ENCODE measurements at places on chromosomes 16 and 17. TPM values are rescaled to one million over a fixed set of nuclear protein-coding genes. Genes with fewer than 3 reads are reported as not detected.

DNA sequence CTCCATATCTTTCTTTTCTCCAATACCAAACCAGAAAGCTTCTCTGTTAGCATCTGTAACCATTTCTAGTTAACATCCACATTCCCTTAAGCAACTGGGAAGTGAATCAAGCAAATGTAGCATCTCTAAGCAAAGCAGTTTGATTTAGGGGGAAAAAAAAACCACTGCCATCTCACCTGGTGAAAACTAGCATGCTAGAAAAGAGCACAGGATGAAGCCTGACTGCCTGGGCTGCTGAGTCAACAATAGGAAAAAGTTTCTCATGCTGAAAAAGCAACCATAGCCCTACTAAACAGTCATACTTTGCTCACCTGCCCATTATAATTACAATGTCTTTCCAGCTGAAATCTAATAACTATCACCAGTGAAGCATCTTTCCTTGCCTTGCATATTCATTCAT lies 139.3 kb downstream of the ANKFN1 start:
- no peak for DNase-seq

- DNase-seq, result no peak
These were observed 115.2 kb downstream of the C17orf67 start for GRCh38 chr17:56718515-56718914.

GRCh38 chr16:47395733-47396498 lies 64.9 kb downstream of the ITFG1 start:
- DNase-seq, result no peak

DNA sequence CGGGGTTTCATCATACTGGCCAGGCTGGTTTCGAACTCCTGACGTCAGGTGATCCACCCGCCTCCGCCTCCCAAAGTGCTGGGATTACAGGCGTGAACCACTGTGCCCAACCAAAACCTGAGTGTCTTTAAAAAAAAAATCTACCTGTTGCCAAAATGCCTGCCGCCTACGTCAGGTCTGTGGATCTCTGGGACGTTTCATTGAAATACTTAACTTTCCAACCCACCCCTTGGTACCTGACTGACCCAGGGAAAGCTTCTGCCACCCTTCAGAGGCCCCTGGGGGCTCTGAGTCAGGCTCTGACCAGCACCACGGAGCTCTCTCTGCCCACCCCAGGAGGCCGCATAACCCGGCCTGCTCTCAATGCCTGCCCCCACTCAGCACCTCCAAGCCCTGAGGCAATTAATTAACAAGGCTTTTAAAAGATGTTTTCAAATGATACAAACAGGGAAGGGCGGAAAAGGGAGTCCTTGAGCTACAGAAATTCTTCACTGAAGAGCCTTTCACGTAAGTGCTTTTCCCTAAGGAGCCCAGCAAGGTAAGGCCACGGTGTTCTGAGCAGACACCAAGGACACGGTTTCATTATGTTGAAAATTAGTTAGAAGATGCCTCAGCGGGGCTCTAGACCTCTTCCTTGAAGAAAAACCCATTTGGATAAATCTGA lies 29.3 kb upstream of the GSG1L start:
- no peak for DNase-seq

- DNase-seq, result peak; percentile 59
These were observed 3.1 kb downstream of the CDC6 start for GRCh38 chr17:40290629-40291280.

GRCh38 chr17:49618028-49618611 lies 42.4 kb downstream of the NXPH3 start:
- DNase-seq, result no peak

DNA sequence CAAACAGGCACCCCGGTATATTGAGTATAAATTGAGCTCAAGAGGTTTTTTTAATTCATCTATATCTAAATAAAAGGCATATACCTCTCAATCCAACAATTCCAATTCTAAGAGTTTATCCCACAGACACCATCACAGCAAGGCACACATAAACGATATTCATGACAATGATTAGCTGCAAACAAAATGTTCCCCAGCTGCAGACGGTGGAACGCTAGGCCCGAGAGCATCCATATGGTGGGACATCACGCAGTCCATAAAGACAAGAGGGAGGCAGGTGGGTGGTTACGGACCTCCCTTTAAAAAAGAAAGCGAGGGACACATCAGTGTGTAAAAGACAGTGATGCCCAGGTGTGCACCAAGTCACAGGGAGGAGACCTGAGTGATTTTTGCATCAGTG lies 28.1 kb downstream of the MEAK7 start:
- DNase-seq, result no peak

GRCh38 chr16:52708476-52708875 lies 161.5 kb upstream of the TOX3 start:
- DNase-seq, result no peak

- DNase-seq, result no peak
These were observed 16.2 kb downstream of the NCOR1 start for GRCh38 chr17:16199093-16199492.

- no peak for DNase-seq
These were observed 36.7 kb upstream of the PIK3R6 start for GRCh38 chr17:8904201-8904600.

- no peak for DNase-seq
These were observed 217.8 kb upstream of the GSE1 start for GRCh38 chr16:85395207-85395912.

DNA sequence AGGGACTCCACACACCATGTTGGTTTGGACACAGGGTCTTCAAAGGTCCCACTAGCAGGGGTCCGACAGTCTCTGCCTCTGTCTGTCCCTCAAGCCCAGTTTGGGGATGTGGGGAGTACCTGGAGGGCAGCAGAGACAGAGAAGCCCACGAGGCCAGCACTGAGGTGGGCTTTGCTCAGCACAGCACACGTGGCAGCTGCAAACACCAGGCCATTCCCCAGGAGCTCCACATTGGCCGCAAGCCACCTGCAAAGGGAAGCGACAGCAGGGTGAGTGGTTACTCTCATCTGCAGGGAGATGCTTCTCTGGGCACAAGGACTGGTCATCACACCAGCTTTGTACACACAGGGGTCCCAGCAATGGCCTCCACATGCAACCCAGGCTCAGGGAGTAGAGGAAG lies 62.0 kb downstream of the ABCC6 start:
- DNase-seq, result no peak

DNA sequence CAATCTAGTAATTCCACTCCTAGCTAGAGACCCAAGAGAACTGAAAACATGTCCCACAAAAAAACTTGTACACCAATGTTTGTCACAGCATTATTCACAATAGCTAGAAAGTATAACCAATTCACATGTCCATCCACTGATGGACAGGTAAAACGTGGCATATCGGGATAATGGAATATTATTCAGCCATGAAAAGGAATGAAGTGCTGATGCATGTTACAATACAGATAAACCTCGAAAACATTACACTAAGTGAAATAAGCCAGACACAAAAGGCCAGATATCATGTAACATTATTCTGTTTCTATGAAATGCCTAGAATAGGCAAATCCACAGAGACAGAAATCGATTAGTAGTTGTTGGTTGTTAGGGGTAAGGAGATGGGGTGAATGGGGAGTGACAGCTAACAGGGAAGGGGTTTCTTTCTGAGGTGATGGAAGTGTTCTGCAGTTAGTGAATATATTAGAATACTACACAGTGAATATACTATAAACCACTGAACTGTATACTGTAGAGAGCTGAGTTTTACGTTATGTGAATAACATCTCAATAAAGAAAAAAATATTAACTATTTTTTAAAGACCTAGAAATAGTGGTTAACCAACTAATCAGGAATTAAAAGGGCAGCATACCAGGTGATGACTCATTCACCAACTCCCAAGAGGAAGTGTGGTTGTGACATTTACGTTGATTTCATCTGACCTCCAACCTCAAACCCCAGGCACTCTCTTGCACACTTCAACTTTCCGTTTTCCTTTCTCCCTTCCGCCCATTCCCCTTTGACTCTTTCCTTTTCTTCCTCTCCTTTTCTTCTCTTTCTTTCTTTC lies 48.6 kb downstream of the GAS7 start:
- DNase-seq, result no peak

DNA sequence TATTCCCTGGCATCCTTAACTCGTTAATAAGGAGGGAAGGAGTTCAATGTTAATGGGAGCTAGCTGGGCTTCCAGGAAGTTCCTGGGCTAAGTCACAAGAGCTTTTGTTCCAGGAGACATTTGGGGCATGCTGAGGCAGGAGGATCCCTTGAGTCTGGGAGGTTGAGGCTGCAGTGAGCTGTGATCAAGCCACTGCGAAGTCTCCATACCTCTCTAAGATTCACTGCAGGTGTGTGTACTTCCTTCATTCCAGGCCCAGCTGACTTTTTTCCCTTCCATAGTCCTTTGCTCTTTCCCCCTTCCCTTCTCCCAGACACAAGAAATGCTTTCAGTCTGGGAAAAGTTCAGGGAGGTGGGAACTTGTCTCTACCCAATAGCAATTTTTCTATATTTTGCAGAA lies 489.8 kb downstream of the NPIPA7 start:
- no peak for DNase-seq

GRCh38 chr16:89101303-89102040 lies 7.8 kb downstream of the ACSF3 start:
- no peak for DNase-seq

- no peak for DNase-seq
These were observed 521.8 kb downstream of the KCNJ2 start for GRCh38 chr17:70691150-70691549.

- no peak for DNase-seq
These were observed 50.5 kb downstream of the YPEL2 start for GRCh38 chr17:59381716-59382570.

GRCh38 chr17:57908278-57908677 lies 46.9 kb downstream of the CUEDC1 start:
- DNase-seq, result no peak

DNA sequence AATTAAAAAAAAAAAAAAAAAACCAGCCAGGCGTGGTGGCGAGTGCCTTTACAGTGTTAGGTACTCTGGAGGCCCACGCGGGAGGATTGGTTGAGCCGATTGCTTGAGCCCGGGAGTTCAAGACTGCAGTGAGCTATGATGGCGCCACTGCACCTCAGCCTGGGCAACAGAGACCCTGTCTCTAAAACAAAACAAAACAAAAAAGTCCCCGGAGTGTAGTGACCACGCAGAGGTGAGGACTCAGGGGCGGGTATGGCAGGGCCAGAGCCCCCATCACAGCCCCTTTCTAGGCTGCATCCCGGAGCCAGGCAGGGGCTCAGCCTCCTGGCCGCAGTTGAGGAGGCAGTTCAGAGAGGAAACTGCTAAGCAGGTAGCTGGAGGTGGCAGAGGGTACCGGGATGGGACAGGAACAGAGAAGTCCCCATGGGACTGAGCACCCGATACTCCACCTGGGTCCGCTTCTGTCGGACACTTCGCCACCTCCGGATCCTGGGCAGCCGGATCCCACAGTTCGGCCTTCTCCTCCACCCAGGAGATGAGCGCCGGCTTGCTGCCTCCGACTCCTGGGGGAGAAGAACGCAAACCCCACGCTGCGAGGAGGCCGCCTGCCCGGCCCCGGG lies 800 bp downstream of the ZNF747 start:
- DNase-seq, result no peak

GRCh38 chr16:31464348-31464769 lies 5.1 kb downstream of the ARMC5 start:
- no peak for DNase-seq

- DNase-seq, result no peak
These were observed 84.2 kb downstream of the SOCS1 start for GRCh38 chr16:11171757-11172299.

GRCh38 chr17:82981141-82981730 lies 98.2 kb upstream of the METRNL start:
- no peak for DNase-seq

- DNase-seq, result no peak
These were observed 4.7 kb downstream of the SLC12A3 start for GRCh38 chr16:56869513-56870275.

DNA sequence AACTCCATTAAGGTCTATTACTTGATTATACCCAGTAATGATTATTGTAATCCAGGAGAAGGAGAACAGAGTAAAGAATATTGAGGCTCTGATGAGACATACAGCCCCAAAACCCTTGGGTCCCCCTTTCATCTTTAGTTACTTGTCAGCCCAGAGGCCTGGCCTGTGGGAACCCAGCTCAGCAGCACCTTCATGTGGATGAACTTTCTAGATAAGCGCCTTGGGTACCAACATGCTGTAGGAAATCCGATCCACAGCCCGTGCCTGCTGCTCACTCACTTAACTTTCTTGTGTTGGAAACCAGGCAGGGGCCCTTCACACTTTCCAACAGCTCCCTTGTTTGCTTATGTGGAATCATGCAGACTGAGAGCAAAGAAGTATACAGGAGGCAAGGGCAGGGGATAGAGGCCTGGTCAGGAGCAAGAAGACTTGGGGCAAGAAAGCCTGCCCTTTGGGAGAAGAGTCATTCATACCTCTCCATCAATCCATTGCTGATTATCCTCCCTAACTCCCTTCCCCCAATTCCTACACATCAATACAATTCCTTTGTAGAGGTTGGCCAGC lies 64.0 kb upstream of the SOX9 start:
- no peak for DNase-seq

GRCh38 chr17:50620858-50621257 lies 13.8 kb upstream of the ABCC3 start:
- no peak for DNase-seq

DNA sequence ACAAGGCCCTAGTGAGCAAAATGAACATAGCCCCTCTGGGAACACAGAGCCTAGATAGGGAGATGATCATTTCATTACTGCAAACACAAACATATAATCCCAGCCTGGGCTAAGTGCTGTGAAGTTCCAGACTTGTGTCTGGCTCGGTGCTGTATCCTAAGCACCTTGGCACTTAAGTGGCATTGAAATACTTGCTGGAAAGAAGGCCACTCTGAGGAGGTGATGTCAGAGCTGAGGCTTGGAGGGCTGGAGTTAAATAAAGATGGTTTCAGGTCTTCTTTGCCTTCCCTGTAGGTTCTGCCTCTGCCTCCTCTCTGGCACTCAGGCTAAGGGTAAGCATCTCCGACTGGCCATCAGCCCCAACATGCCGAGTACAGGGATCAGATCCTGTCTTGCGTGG lies 2.4 kb upstream of the CACNA1G start:
- DNase-seq, result no peak

DNA sequence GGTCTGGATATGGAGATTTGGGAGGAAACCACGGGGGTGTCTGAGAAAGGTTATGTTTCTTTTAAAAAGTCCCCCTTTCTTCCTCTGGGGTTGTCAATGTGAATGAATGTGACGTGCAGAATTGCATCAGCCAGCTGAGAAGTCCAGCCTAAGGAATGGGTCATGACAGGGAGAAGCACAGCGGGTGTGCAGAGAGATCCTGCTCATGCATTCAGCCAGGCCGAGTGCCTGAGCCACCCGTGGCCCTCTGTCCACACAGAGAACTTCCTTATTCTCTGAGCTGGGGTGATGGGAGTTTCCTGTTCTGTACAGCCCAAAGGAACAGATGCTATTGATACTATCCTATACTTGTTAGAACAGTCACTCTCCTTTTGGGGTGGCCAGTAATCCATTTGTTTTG lies 117.9 kb downstream of the CPPED1 start:
- DNase-seq, result no peak

GRCh38 chr17:5631958-5632590 lies 47.8 kb upstream of the NLRP1 start:
- no peak for DNase-seq

- no peak for DNase-seq
These were observed at the start of gene KCNAB3 for GRCh38 chr17:7929158-7930023. Gene KCNAB3 (minus strand): TSS chr17:7929856. CDS start chr17:7929435, 421 bp downstream.

The BOLA2 gene
- total RNA-seq, result 8.5 TPM

The KCNH4 gene
- 1.5 TPM for total RNA-seq

The EVI2A gene
- not detected for total RNA-seq

The FBXW10 gene
- total RNA-seq, result not detected

The TSC2 gene
- total RNA-seq, result 115 TPM

The TPSD1 gene
- 0.26 TPM for total RNA-seq

The SCN4A gene
- total RNA-seq, result 0.03 TPM

The PLK1 gene
- total RNA-seq, result 94.8 TPM

The GUCY2D gene
- not detected for total RNA-seq

The HOXB5 gene
- total RNA-seq, result 67.2 TPM

The GRAP gene
- 0.21 TPM for total RNA-seq

The SPATA22 gene
- not detected for total RNA-seq

The TXNDC11 gene
- 30.5 TPM for total RNA-seq

The CSH2 gene
- not detected for total RNA-seq

Data from Panc1 (cell line).